GM23338 (cell line): ENCODE measurements at places on chromosomes 5 and 9.

- no peak overlapping the region for H3K4me3 ChIP-seq
- H3K27me3 ChIP-seq: no peaks in the 10 kb centered on the region
- DNase-seq: no peak
- no peak overlapping the region for H3K27ac ChIP-seq
- no peaks in the 10 kb centered on the region for H3K36me3 ChIP-seq
- no peaks in the 10 kb centered on the region for H3K4me1 ChIP-seq
These were observed 420.2 kb downstream of the AGTPBP1 start for GRCh38 chr9:85321561-85321960.

DNA sequence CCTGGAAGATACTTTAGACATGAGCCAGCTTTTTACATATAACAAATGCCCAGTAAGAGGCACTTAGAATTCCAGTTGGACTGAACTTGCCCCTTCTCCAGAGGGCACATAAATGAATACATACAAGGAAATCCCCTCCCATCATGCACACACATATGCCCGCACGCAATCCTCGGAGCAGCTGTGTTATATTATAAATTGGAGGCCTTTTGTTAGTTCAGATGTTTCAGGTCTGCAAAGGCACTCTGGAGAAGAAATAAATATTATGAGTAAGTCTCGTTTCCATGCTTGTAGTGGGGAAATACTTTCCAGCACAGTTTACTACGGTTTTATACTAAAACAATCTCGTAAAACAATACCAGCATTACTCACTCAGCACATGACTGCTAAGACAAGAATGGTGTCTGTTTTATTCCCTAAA lies 17.6 kb upstream of the MUSK start:
- no peak overlapping the region for H3K27ac ChIP-seq
- no peaks in the 10 kb centered on the region for H3K27me3 ChIP-seq
- H3K36me3 ChIP-seq: no peaks in the 10 kb centered on the region
- no peak for DNase-seq

- DNase-seq: peak; percentile 15
- no peaks in the 10 kb centered on the region for H3K36me3 ChIP-seq
These were observed 222.3 kb downstream of the ARL15 start for GRCh38 chr5:54088081-54088480.

DNA sequence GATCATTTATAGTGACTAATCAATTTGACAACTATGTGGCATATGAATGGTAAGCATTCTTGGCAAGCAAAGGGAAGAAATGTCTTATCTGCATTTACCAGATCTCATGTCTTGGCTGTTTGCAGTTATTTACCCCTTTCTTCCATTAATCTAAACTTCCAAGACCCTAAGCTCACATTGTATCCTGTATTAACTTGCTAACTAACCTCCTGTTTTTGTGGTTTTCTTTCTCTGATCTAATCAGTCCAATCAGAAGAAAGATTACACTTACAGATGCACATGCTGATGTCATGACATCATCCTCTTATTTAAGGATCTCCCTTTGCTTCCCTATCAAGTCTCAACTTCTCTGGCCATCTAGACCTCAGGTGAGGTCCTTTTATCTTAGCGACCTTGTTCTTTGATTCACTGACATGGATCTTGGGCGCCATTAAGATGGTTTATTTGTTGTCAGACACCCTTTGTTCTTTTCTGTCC lies 95.5 kb downstream of the F2RL2 start:
- no peak overlapping the region for H3K4me3 ChIP-seq
- peaks cover 63% of the 10 kb centered on the region for H3K4me1 ChIP-seq
- H3K27me3 ChIP-seq: no peaks in the 10 kb centered on the region
- no peak overlapping the region for H3K27ac ChIP-seq

DNA sequence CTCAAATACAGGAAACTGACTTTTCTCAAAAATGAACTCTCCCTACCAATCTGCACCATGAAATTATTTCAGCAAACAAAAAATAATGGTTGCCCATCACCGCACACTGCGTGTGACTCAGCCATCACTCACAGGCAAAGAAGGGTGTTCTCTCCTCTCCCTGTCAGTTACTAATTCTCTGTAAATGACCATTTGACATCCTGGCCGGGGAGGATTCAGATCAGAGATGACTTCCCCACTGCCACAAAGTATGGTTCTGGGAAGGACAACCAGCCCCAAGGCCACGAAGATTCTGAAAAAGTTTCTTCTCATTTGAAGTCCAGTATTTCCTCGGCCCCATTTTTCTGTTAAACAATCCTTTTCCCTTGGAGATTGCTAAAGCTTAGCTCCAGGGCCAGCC lies 199.4 kb downstream of the AUH start:
- no peaks in the 10 kb centered on the region for H3K27me3 ChIP-seq
- no peaks in the 10 kb centered on the region for H3K36me3 ChIP-seq
- no peak for DNase-seq
- no peak overlapping the region for H3K27ac ChIP-seq
- H3K4me3 ChIP-seq: no peak overlapping the region
- H3K4me1 ChIP-seq: peaks cover 7% of the 10 kb centered on the region; the same call in 1 of the 2 replicates

GRCh38 chr5:83723031-83723430 lies 2.4 kb upstream of the HAPLN1 start:
- no peak overlapping the region; the same call in 1 of the 2 replicates for H3K27ac ChIP-seq
- DNase-seq: no peak
- H3K36me3 ChIP-seq: no peaks in the 10 kb centered on the region
- no peaks in the 10 kb centered on the region for H3K27me3 ChIP-seq

DNA sequence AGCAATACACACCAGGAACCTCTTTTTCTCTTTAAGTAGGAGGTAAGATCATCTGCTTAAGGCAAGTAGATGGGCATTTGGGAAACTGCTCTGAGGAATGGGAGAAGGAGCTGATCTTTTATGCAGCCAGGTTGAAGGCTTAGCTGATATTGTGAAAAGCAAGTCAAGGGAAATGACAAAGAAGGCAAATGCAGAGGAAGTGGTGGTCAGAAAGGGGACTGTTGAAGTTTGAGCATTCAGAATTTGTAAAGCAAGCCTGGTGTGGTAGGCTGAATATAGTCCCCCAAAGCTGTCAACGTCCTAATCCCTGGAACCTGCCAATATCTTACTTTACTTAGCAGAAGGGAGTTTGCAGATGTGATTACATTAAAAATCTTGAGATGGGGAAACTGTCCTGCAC lies 128.9 kb downstream of the ADAMTS12 start:
- peak overlapping the region; percentile 67; the same call in 1 of the 2 replicates for H3K27ac ChIP-seq
- peaks cover 53% of the 10 kb centered on the region for H3K4me1 ChIP-seq
- H3K27me3 ChIP-seq: no peaks in the 10 kb centered on the region
- no peak for DNase-seq
- H3K36me3 ChIP-seq: no peaks in the 10 kb centered on the region

- no peak overlapping the region for H3K4me3 ChIP-seq
- H3K36me3 ChIP-seq: no peaks in the 10 kb centered on the region
- no peaks in the 10 kb centered on the region for H3K4me1 ChIP-seq
These were observed 225.5 kb upstream of the ELAVL2 start for GRCh38 chr9:24051587-24051986.

DNA sequence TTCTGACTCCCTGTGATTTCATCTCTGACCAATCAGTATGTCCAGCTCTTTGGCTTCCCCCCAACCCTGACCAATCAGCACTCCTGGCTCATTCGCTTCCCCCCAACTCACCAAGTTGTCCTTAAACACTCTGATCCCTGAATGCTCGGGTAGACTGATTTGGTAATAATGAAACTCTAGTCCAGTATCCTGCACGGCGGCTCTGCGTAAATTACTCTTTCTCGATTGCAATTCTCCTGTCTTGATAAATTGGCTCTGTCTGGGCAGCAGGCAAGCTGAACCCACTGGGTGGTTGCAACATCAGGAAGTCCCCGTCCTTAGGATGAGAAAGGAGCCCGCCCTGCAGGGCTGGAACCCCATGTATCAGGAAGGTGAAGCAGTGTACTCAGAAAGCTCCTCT lies 10.4 kb downstream of the FCN2 start:
- H3K4me1 ChIP-seq: no peaks in the 10 kb centered on the region
- no peaks in the 10 kb centered on the region for H3K27me3 ChIP-seq
- no peak overlapping the region for H3K27ac ChIP-seq
- DNase-seq: no peak

DNA sequence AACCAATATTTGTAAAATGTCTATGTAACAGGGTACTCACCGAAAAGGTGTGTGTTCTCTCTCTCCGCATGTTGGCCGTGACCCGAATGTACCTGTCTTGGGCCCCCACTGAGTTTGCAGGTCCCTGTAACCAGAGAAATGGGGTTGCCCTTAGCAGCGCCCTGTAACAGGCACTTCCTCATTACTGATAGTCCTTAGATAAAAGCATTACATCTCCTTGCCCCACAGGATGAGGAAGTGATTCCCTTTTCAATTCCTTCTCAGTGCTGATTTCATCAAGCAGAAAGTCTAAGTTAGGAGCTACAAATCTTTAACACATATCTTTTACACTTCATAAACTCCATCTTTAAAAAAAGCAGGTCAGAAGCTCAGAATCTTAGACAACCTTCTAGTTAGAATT lies 15.2 kb upstream of the HMHB1 start:
- H3K4me1 ChIP-seq: no peaks in the 10 kb centered on the region
- H3K4me3 ChIP-seq: no peak overlapping the region
- no peaks in the 10 kb centered on the region for H3K27me3 ChIP-seq
- H3K36me3 ChIP-seq: no peaks in the 10 kb centered on the region

DNA sequence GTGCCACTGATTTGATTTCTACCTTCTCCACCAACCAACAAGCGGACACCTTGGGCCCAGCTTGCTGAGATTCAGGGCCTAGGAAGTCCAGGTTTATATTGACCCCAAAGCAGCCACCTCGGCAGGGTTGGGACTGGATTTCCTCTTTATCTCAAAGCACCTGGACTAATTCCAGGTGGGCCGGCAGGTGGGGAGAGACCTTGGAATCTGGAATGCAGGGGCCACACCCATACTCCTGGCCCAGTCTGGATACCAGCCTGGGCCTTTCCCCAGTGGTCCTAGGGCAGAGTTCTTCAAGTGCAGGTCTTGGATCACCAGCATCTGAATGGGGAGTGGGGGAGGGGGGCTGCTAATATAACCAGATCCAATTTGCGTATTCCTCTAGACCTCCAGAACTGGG lies 93.1 kb downstream of the PCDH1 start:
- H3K4me1 ChIP-seq: peaks cover 12% of the 10 kb centered on the region; the same call in 1 of the 2 replicates
- no peak overlapping the region for H3K4me3 ChIP-seq
- DNase-seq: no peak
- no peak overlapping the region for H3K27ac ChIP-seq
- H3K36me3 ChIP-seq: no peaks in the 10 kb centered on the region

DNA sequence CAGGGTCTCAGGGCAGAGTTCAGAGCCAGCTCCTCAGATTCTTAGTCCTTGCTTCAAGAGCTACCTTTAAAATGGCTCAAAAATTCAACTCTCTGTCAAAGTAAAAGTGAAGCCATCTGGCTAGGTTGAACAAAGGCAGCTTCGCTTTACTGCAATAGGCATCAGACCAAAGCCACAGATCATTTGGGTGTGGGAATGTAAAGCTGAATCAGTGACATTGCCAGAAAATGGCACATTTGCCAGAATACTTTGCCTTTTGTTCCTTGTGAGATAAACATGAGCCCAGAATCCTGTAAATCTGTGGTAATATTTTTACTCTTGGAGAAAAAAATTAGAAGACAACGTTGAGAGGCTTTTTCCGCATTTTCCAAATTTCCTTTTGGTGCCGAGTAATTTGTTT lies 210.5 kb downstream of the PALM2AKAP2 start:
- DNase-seq: no peak
- H3K27me3 ChIP-seq: no peaks in the 10 kb centered on the region
- no peak overlapping the region for H3K27ac ChIP-seq
- H3K4me1 ChIP-seq: peaks cover 3% of the 10 kb centered on the region; the same call in 1 of the 2 replicates
- no peaks in the 10 kb centered on the region for H3K36me3 ChIP-seq

- H3K36me3 ChIP-seq: no peaks in the 10 kb centered on the region
- no peak overlapping the region for H3K4me3 ChIP-seq
- peaks cover 6% of the 10 kb centered on the region; the same call in 1 of the 2 replicates for H3K4me1 ChIP-seq
- H3K27ac ChIP-seq: no peak overlapping the region
- no peak for DNase-seq
- no peaks in the 10 kb centered on the region for H3K27me3 ChIP-seq
These were observed 113.0 kb upstream of the IER5L start for GRCh38 chr9:129291041-129291501.

DNA sequence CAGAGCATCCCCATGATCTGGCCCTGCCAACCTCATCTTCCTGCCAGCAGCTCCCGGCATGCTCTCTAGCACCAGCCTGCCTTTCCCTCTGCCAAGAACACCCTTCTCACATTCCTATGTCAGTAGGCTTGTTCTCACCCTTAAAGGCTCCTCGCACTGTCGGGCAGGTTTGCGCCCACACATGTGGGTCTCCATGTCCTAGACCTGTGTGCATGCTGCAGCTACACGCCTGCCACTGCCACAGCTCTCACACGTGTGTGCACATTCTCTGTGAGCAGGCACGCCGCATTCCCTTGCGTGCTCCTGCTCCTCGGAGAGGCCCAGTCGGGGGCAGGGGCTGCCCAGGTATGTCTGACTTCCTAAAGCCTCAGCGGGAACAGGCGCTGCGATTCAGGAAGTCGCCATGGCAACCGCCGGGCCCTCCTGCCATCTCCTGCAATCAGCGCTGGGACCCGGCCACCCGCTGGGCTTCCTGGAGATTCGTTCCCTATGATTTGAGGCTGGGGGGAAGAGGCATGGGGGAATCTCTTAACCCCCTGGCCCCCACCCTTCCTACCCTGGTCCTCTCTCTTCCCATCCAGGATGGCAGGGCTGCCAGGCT lies 28.1 kb downstream of the NDUFA8 start:
- peak overlapping the region; percentile 43 for H3K4me3 ChIP-seq
- H3K27me3 ChIP-seq: peaks cover 27% of the 10 kb centered on the region
- DNase-seq: peak; percentile 90
- no peaks in the 10 kb centered on the region for H3K36me3 ChIP-seq

GRCh38 chr9:90909747-90910283 lies 108.2 kb downstream of the SYK start:
- no peak overlapping the region for H3K4me3 ChIP-seq
- no peaks in the 10 kb centered on the region for H3K36me3 ChIP-seq
- DNase-seq: no peak
- no peaks in the 10 kb centered on the region for H3K4me1 ChIP-seq

DNA sequence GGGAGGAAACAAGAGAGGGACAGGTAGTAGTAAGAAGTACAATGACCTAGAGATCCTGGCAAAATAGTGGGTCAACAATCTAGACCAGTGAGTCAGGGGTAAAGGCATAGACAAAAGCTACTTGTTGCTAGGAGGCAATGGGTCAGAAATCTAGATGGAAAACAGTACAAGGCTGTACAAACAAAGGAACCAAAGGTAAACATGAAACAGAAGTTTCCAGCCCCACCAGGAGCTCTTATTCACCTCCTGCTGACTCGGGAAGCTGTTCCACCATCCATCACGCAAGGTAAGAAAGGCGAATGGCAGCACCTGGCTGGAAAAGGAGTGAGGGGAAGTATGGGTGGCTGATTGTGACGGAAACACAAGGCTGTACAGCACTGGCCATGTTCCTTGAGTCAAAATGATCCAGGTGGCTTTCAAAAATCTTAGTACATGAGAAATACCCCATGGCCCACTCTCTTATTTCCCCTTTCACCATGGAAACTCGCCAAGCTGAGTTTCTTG lies 70.5 kb upstream of the RAI14 start:
- no peaks in the 10 kb centered on the region for H3K27me3 ChIP-seq
- H3K4me1 ChIP-seq: peaks cover 12% of the 10 kb centered on the region; the same call in 1 of the 2 replicates
- DNase-seq: no peak
- H3K36me3 ChIP-seq: no peaks in the 10 kb centered on the region

- H3K4me1 ChIP-seq: peaks cover 9% of the 10 kb centered on the region; the same call in 1 of the 2 replicates
- H3K4me3 ChIP-seq: no peak overlapping the region
- DNase-seq: no peak
- no peaks in the 10 kb centered on the region for H3K27me3 ChIP-seq
These were observed 53.4 kb upstream of the RARS1 start for GRCh38 chr5:168432903-168433302.
